ENCODE measurements at places on chromosomes 6 and 20. TPM values are rescaled to one million over a fixed set of nuclear protein-coding genes. Genes with fewer than 3 reads are reported as not detected.

GRCh38 chr20:20820104-20820503, 107.7 kb upstream of the RALGAPA2 start:
- ATAC-seq, result peak; percentile 12

The GRM4 gene
- total RNA-seq, result 2.3 TPM

The FKBP1C gene
- total RNA-seq, result 0.25 TPM

DNA sequence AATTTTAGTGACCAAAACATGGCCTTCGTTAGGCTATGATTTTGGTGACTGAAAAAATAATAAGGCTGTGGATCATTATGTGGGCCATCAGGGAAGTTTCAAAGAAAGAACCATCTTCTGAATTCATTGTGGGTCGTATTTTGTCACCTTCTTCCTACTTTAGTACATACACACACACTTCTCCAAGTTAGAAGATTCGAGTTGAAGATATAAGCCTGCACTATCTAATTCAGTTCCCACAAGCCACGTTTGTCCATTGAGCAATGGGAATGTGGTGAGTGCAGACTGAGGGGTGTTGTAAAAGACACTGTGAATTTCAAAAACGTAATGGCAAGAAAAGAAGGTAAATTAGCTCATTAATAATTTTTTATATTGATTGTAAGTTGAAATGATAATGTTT, 766.0 kb downstream of the KIF16B start:
- no peak for ATAC-seq

DNA sequence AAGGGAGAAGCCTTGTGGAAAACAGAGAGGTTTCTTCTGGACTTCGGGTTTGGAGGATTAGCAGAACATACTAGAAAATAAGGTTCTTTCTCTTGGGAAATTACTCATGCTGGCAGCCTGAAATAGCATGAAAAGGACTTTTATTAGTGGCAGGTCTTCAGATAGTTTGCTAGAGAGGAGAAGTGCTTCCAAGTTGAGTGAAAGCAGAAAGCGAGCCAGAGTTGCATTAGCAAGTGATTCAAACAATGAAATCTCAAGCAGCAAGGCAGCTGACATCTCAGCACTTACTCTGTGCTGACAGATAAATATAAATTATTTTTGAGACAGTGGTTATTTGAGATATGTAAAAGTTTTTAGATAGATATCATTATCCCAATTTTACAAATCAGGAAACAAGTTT, 91.9 kb downstream of the PLCB4 start:
- peak; percentile 25 for ATAC-seq

GRCh38 chr6:159969921-159970320, 1.0 kb downstream of the IGF2R start:
- ATAC-seq, result peak; percentile 60

- no peak for ATAC-seq
Measured at GRCh38 chr6:11393713-11394627, 143.6 kb upstream of the TMEM170B start.

The LRRN4 gene
- total RNA-seq, result 1.1 TPM

GRCh38 chr6:6966127-6966526, 141.6 kb upstream of the RREB1 start:
- ATAC-seq, result no peak

- peak; percentile 31 for ATAC-seq
Measured at GRCh38 chr20:50655311-50655880, 35.9 kb downstream of the RIPOR3 start.

GRCh38 chr6:36487698-36488097, 44.9 kb downstream of the KCTD20 start:
- ATAC-seq, result no peak

- no peak for ATAC-seq
Measured at GRCh38 chr6:127547904-127548649, 28.9 kb upstream of the C6orf58 start.

GRCh38 chr6:170235391-170236125, 55.3 kb downstream of the DLL1 start:
- ATAC-seq, result no peak

All from motor neuron (in vitro differentiated cells).